ENCODE measurements at places on chromosomes 4 and X.

- DNase-seq: no peak
Observed at GRCh38 chrX:3791449-3791848, 78.0 kb upstream of the PRKX start.

DNA sequence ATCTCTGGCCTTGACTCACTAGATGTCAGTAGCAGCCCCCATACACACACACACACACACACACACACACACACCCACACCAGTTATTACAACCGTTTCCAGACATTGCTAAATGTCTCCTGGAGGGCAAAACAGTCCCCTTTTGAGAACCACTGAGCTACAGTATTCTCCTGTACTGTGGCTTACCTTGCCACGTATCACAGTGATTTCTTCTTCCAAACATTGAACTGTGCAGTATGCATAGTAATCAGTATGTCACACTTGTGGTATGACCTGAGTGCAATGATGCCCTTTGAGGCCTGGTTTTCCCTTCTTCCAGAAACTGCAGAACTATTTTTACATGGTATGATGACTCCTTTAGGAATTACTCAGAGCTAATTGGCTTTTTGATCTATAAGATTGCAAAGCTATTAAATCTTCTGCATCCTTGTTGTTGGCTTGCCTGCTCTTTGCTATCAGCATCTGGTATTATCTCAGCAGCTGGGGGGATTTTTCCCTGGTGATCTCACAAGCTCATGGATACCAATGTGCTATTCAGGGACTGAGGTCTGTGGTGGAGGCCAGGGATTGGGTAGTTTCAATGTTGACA lies 3.6 kb upstream of the THOC2 start:
- DNase-seq: no peak

GRCh38 chrX:12867685-12868084 lies 813 bp downstream of the TLR7 start:
- no peak for DNase-seq

- DNase-seq: no peak
Observed at GRCh38 chr4:112908511-112908910, 140.9 kb upstream of the ANK2 start.

- no peak for DNase-seq
Observed at GRCh38 chrX:21503593-21503992, 129.4 kb downstream of the CNKSR2 start.

DNA sequence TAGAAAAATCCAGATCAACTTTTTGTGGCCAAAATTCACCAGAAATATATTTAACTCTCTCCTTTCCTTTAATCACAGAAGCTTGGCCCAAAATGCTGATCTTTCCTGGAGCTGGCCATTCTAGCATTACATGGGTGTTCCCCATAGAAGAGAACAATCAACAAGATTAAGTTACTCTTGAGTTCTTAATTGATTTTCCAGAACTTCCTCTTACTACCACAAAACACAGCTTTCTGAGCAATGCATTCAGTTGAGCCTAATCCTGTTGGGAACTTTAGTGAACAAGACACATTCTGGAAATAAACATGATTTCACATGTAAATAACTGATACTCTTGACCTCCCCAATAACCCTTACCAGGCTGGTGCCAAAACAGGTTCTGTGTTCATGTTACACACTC lies 45.4 kb upstream of the STIM2 start:
- DNase-seq: no peak

- no peak for DNase-seq
Observed at GRCh38 chr4:147094238-147094637, 148.6 kb upstream of the TTC29 start.

- DNase-seq: no peak
Observed at GRCh38 chrX:34629572-34629971, 27.5 kb downstream of the TMEM47 start.

DNA sequence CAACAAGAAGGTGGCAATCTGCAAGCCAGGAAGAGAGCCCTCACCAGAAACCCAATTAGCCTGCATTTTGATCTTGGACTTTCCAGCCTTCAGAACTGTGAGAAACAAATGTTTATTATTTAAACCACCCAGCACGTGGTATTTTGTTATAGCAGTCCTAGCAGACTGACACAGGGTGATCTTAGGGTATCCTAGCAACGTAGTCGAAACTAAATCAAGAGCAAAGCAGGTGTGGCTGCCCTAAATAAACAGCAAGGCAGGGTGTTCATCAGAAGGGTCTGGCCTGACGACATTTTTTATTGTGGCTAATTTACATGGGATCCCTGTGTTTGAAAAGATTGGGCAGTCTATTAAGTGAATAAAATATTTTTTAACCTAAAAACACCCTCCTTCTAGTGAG lies 198.8 kb downstream of the VEGFC start:
- no peak for DNase-seq

- DNase-seq: no peak
Observed at GRCh38 chrX:137313627-137314026, 252.3 kb upstream of the ZIC3 start.

DNA sequence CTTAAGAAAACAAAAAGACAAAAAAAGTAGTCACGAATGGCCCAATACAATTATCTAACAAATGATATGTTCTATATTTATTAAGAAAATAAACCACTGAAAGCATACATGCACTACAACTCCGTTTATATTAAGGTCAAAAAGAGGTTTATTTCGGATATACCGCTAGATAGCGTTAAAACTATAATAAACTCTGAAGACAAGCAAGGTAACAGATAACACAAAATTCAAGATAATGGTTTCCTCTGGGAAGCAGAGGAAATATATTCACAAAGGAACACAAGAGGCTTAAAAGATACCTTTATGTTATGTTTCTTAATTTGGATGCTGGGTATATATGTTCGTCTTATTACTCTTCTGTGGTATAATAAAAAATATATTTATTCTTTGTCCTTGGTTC lies 4.7 kb upstream of the FAM200B start:
- DNase-seq: no peak

GRCh38 chr4:111641813-111642579 lies 503.3 kb upstream of the FAM241A start:
- peak; percentile 77 for DNase-seq

DNA sequence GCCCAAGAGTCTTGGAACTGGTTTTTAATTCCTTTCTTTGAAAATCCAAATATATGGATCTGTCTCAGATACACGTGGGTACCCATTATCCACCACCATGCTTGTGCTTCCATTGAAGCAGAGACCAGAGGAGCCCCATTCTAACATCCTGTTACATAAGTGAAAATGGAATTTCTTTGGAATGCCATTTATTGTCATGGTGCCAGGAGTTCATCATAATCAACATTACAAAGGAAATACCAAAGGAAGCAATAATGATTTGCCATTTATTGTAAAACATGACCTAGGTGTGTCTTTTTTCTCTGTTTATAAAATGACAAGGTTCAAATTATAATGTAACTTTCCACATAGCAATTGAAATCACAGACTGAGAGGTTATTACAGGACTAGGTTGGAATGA lies 61.7 kb downstream of the PALLD start:
- no peak for DNase-seq

DNA sequence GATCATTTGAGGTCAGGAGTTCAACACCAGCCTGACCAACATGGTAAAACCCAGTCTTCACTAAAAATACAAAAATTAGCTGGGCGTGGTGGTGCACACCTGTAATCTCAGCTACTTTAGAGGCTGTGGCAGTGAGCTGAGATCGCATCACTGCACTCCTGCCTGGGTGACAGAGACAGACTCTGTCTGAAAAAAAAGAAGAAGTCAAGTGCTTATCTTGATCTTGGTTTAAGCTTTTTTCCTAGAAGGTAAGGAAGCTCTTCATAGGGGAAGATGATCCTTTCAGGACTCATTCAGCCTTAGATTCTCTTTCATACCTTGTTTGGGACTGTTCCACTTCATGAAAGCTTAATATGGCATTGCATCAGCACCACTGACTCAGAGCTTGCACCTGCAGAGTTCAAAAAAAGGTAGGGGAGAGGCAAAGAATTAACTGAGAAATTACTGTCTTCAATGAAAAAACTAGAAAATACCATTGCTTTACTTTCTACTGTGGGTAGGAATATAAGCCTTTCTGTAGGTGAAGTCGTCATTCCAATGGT lies 70.8 kb upstream of the EPGN start:
- DNase-seq: no peak

GRCh38 chr4:69124941-69125340 lies 28.7 kb downstream of the UGT2B7 start:
- DNase-seq: no peak

GRCh38 chrX:133813971-133814370 lies 171.4 kb downstream of the GPC3 start:
- no peak for DNase-seq

DNA sequence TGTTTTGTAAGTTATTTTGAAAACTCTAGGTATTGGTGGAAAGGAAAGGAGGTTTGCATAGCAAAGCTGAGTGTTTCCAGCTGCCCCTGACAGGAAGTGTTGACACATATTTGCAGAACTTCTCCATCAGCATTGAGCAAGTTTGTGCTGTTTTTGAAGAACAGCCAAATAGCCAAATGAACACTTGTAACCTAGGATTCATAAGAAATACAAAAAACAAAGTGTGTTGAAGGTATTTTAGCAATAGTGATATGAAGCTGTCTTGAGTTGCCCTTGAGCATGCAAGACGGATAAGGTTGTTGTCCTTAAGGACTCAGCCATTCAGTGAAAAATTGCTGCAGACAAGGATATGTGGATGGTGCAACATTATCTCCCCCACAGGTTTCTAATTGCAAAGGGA lies 68.3 kb upstream of the PGM2 start:
- no peak for DNase-seq

- peak; percentile 60 for DNase-seq
Observed at GRCh38 chr4:102263024-102263787, 82.1 kb downstream of the SLC39A8 start.

- no peak for DNase-seq
Observed at GRCh38 chr4:76952656-76953582, 3.4 kb downstream of the SEPTIN11 start.

GRCh38 chrX:148135738-148136137 lies 154.6 kb downstream of the FMR1NB start:
- no peak for DNase-seq

DNA sequence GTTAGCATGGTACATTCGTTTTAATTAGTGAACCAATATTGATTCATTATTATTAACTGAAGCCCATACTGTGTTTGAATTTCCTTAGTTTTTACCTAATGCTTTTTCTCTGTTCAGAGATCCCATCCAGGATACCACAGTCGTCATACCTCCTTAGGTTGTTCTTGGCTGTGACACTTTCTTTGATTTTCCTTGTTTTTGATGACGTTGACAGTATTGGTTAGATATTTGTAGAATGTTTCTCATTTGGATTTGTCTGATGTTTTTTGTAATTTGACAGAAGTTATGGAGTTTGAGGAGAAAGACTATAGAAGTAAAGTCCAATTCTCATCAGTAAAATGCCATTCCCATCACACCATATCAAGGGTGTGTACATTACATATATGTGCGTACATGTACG lies 16.2 kb upstream of the RAP2C start:
- no peak for DNase-seq

- DNase-seq: no peak
Observed at GRCh38 chr4:124179506-124180186, 532.9 kb downstream of the ANKRD50 start.

DNA sequence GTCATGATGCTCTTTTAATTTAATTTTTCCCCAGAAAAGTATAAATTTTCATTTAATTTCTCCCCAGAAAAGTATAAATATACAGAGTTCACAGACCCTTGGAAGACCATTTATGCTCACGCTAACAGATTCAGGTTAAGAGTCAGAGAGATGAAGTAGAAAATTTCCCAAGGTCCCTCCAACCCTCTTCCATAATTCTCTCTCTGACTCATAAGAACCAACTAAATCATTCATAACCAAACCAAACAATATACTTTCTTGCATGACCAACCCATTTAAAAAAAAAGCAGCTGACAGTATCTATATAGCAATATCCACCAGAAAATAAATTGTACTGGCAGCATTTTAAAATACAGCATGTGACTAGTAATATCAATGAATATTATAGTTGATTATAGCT lies 3.9 kb downstream of the KLHL8 start:
- no peak for DNase-seq

GRCh38 chr4:187075514-187075913 lies 351.9 kb upstream of the FAT1 start:
- DNase-seq: no peak

GRCh38 chr4:113447769-113448168 lies 313.8 kb downstream of the CAMK2D start:
- no peak for DNase-seq

Measured in NCI-H2227 treated with DMSO at 0.1 percent for 48 hours (cell line).